ENCODE measurements at places on chromosomes 6 and 20.

DNA sequence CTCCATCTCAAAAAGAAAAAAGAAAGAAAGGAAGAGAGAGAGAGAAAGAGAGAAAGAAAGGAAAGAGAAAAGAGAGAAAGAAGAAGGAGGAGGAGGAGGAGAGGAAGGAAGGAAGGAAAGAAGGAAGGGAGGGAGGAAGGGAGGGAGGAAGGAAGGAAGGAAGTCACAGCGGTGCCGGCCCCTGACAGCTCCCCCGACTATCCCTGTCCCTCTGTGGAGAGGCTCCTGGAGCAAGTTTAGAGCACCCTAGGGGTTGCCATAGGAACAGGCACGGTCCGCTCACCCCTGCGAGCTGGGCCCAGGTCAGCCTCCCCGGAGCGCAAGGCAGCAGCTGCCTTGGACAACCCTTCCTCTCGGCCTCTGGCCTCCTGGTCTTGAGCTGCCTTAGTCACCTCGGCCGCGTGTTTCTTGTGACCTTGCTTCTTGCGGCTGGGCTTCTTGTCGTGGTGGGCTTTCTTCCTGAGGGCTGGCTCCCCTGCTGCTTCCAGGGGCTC lies 6.8 kb downstream of the BNIP5 start:
- no peak for DNase-seq

DNA sequence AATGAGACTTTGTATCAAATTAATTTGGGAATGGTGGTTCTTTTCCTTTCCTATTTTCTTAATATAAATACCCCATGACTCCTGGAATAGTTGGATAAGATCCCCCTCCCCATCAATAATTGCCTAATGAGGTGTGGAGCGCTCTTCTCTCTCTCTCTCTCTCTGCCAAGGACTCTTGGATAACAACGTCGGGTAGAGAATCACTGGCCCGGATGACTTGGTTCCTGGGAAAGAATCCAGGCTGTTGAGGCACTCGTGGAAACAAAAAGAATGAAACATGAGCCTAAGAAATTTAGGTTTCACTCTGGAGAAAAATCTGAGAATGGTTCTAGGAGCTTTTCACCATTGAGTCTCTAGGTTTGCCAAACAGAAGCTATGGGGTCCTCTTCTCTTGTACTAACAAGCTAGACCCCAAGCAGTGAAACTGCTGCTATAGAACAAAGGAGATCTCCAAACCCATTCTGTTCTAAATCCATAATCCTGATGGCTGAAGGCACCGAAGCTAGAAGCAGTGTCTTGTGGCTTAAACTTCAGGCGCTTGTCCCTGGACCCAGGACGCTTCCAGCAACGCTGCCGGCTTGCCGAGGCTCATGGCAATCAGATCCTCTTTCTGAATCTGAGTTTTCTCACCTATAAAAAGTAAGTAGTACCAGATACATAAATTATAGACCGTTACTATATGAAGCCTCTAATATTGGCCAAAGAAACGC lies 241.6 kb upstream of the BTBD3 start:
- DNase-seq, result no peak

DNA sequence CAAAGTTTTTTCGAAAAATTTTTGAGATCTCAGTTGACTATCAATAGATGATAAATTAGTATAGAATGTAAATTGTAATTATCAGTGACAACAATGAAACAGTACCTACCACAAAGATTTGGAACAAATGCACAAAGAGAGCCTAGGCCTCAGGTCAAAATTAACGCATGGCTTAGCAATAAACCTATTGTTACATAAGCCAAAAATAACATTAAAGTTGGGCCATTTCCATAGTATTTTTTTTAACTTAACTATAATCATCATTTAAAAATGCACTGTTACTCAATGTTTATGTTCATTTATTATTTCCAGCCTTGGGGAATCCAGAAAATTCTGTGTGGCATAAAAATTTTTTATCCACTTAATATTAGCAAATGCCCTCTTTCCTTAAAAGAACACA lies 117.0 kb downstream of the EPB41L2 start:
- no peak for DNase-seq

GRCh38 chr6:16511723-16512489 lies 249.4 kb downstream of the ATXN1 start:
- DNase-seq, result no peak

DNA sequence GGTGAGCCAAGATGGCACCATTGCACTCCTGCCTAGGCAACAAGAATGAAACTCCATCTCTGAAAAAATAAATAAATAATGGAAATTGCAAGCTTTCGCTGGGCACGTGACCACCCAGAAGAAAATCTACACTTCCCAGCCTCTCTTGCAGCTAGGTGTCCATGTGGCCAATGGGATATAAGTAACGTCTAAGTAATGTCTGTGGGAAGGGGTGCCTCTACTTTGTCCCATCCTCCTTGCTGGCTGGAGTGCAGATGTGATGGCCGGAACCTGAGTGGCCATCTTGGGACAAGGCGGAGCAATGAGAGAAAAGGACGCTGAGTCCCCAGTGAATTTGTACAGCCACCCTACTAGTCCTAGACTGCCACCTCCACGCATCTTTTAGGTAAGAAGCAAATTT lies 99.8 kb upstream of the PTPN1 start:
- DNase-seq, result no peak

DNA sequence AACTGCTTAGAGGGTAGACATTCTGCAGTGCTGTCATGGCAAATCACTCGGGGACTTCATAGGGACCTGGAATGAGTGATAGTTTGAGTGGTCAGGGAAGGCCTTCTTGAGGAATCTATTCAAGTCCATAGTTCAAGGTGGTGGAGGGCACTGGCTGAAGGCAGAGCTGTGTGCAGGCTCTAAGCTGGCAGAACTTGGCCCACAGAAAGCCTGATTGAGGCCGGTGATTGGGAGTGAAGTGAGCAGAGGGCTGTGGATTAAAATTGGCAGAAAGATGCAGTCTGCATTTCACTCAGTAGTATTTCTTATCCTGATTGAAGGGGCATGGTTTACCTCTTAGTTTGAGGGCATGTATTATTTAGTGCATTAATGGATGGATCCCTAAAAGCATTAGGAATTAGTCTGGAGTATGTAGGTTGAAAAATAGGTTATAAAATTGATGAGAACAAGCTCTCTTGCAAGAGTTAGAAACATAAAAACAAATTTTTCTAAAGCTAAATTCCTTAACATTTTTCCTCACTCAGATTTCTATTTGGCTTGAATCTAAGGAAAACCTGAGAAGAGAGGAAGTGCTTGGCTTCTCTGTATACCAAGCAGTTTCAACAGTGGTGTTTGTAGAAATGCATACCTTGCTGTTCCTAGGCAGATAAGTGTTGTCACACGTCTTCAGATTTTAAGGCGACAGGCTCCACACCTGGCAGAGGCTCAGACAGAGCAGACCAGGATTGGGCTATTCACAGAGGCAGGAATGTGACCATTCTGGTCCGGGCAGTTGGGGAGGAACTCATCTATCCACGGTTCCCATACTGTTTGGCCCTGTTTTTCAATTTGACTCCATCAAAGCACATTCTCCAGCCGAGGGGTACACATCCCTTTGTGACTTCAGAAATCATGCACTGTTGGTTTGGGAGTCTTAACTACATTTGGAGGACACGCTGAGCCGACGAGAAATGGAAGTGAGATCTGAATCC lies 45.2 kb downstream of the UTRN start:
- DNase-seq, result no peak

- DNase-seq, result no peak
Observed at GRCh38 chr6:21914121-21914973, 320.8 kb downstream of the SOX4 start.

GRCh38 chr20:50930139-50930975 lies 880 bp downstream of the ADNP start:
- DNase-seq, result no peak
